ENCODE measurements at places on chromosomes 5 and 9.

DNA sequence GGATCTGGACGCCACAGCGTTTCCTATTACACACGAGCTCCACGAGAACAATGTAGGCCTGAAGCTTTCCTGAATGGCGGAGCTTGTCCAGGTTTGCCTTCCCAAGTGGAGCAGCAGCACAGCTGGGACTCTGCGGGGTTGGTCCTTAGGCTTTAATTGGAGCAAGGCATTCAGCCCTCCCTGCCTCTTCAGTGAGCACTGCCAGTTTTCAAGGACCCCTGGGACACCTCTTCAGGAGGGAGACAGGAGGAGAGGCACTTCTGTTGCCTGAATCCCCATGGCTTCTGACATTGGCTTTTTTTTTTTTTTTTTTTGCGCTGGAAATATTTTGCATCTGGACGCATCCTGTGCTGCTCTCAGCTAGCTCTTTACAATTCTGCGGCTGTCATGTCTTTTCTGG, 179.4 kb downstream of the SEMA6A start:
- H3K27me3 ChIP-seq: no peaks in the 10 kb centered on the region
- no peak overlapping the region for H3K27ac ChIP-seq
- DNase-seq: no peak
- H3K4me1 ChIP-seq: no peaks in the 10 kb centered on the region
- H3K4me3 ChIP-seq: no peak overlapping the region
- H3K36me3 ChIP-seq: no peaks in the 10 kb centered on the region

- H3K27me3 ChIP-seq: peaks cover 64% of the 10 kb centered on the region
- H3K36me3 ChIP-seq: no peaks in the 10 kb centered on the region
- no peak overlapping the region for H3K27ac ChIP-seq
- H3K4me1 ChIP-seq: peaks cover 2% of the 10 kb centered on the region
Measured at GRCh38 chr5:73626814-73627313, 868 bp downstream of the ARHGEF28 start.

GRCh38 chr9:124520206-124520596, 13.0 kb upstream of the NR5A1 start:
- H3K27me3 ChIP-seq: peaks cover 7% of the 10 kb centered on the region
- H3K36me3 ChIP-seq: no peaks in the 10 kb centered on the region
- H3K4me1 ChIP-seq: no peaks in the 10 kb centered on the region
- no peak for DNase-seq
- H3K27ac ChIP-seq: no peak overlapping the region
- H3K4me3 ChIP-seq: no peak overlapping the region

GRCh38 chr5:133259199-133259997, 207.6 kb downstream of the HSPA4 start:
- H3K4me1 ChIP-seq: peaks cover 11% of the 10 kb centered on the region
- DNase-seq: no peak
- no peaks in the 10 kb centered on the region for H3K36me3 ChIP-seq
- H3K4me3 ChIP-seq: no peak overlapping the region
- H3K27me3 ChIP-seq: peaks cover 6% of the 10 kb centered on the region

- no peaks in the 10 kb centered on the region for H3K27me3 ChIP-seq
- no peak overlapping the region for H3K4me3 ChIP-seq
- no peak overlapping the region for H3K27ac ChIP-seq
- DNase-seq: no peak
- no peaks in the 10 kb centered on the region for H3K36me3 ChIP-seq
- no peaks in the 10 kb centered on the region for H3K4me1 ChIP-seq
Measured at GRCh38 chr9:121055642-121056143, 5.6 kb upstream of the C5 start.

DNA sequence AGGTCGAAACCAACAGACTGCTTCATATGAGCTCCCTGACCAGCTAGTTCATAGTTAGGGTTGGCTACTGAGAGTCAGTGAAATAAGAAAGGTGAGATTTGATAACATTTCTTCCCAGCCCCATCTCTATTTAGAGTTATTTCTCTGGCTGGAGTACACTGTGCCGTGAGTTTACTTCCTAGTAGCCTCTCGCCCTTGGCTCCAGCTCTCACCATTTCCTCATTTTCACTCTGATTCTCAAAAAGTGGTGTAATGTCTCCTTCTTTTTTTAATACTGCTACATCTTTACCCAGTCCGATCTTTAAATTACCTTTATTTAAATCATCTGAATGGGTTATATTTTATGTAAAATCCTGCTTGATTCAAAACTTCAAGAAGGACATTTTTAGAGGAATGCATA, 100.4 kb upstream of the FAM174A start:
- DNase-seq: no peak
- no peak overlapping the region for H3K4me3 ChIP-seq
- H3K4me1 ChIP-seq: no peaks in the 10 kb centered on the region
- no peaks in the 10 kb centered on the region for H3K36me3 ChIP-seq
- no peaks in the 10 kb centered on the region for H3K27me3 ChIP-seq
- no peak overlapping the region for H3K27ac ChIP-seq

- no peaks in the 10 kb centered on the region for H3K36me3 ChIP-seq
- H3K27ac ChIP-seq: no peak overlapping the region
- no peak for DNase-seq
- H3K4me3 ChIP-seq: no peak overlapping the region
Measured at GRCh38 chr9:69785757-69786156, 25.9 kb upstream of the PTAR1 start.

DNA sequence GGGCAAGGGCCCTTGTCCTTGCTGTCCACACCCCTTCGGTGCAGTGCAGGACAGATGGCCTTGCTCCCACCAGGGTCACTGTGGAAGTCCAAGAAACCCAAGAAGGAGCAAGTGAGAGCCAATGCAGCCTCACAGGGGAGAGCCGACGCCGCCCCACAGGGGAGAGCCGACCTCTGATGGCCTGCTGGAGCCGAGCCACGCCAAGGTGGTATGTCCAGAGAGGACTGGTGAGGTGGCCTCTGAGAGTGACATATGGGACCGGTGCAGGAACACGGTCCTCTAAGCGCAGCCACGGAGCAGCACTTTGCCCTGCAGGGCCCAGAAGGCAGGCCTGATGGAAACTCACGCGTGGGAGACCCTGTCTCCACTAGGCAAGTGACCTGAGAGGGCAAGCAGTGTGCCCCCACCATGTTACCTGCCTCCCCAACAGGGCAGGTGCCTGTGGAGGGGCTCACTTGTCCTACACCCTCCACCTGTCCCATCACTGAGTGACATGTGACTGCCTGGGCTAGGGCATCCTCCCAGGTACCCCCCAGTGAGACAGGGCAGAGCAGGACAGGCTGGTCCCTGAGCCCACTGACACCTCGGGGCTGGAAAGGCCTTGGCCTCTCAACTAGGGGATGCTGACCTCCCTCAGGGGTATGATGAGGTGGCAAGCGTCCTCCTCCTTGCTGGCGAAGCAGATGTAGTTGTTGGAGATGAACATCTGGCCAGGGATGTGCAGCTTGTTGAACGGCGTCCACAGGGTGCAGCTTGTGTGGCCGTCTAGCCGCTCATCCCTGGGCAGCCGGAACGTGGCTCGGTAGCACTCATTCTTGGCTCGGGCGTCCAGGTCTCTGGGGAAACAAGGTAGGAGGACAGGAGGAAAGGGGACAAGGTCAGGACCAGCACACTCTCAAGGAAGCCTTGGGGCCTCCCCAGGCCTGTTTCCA, 16.7 kb downstream of the TBC1D9B start:
- no peaks in the 10 kb centered on the region for H3K27me3 ChIP-seq
- H3K27ac ChIP-seq: no peak overlapping the region
- H3K4me3 ChIP-seq: no peak overlapping the region
- no peak for DNase-seq
- H3K36me3 ChIP-seq: peaks cover 47% of the 10 kb centered on the region
- no peaks in the 10 kb centered on the region for H3K4me1 ChIP-seq
